ENCODE measurements at places on chromosomes 5 and 9. TPM values are rescaled to one million over a fixed set of nuclear protein-coding genes. Genes with fewer than 3 reads are reported as not detected.

Gene FOXD4L5
- 0.15 TPM for total RNA-seq

Gene PCDHB16
- not detected for total RNA-seq

Gene CD72
- total RNA-seq: 13.7 TPM

Gene GRXCR2
- not detected for total RNA-seq

Gene MRNIP
- total RNA-seq: 21.2 TPM

Gene RANBP17
- not detected for total RNA-seq

Gene GFRA3
- total RNA-seq: 0.10 TPM

Measured in activated CD8-positive, alpha-beta memory T cell treated with anti-CD3 and anti-CD28 coated beads for 36 hours (primary cell).